Midbrain (tissue), 1 donor: ENCODE measurements at places on chromosomes 3 and 15.

- DNase-seq: no peak
Measured at GRCh38 chr15:98383571-98383970, 264.8 kb upstream of the IGF1R start.

- DNase-seq: no peak
Measured at GRCh38 chr3:32862247-32862935, 44.6 kb downstream of the TRIM71 start.

DNA sequence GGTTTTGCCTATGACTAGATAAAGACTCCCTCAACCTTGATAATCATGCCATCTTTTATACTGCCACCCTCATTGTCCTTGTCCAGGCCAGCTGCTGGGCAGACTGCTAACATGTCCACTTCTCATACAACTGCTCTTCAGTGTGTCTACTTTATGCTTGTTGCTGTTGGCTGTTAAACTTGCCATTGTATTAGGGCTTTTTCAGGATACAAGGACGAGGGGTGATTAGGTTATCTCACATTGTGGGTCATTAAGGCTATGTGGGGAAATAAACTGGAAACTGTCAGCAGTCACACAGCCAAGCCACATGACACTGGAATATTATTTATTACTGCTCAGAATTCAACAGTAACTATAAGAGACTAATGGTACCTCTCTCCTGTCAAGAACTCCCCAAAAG is 36.1 kb downstream of the STARD9 start:
- no peak for DNase-seq

DNA sequence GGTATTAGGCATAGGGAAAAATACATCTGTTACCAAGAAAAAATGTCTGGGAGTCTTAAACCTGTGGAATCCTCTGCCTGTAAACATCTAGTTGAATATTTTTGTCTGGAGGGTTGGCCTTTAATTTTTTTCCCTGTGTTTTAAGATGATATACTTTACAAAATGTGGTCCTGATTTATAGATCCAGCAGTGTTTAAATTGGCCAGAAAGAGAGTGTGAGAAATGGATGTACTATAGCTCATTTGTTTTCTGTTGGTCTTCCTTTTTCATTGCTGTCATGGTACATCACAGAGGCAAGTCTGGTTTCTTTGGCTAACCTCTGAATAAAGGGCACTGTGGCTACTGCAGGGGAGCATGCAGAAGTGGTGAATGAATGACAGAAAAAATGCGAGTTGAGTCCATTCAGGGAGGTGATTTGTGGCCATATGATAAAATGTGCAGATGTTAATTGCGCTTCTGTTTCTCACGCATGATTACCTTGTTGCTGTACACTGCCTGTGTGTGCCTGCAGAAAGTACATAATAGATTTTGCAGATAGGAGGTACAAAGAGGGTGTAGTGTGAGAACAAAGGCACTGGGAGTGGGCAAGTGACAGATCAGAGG is 150.0 kb downstream of the NFKBIZ start:
- no peak for DNase-seq

DNA sequence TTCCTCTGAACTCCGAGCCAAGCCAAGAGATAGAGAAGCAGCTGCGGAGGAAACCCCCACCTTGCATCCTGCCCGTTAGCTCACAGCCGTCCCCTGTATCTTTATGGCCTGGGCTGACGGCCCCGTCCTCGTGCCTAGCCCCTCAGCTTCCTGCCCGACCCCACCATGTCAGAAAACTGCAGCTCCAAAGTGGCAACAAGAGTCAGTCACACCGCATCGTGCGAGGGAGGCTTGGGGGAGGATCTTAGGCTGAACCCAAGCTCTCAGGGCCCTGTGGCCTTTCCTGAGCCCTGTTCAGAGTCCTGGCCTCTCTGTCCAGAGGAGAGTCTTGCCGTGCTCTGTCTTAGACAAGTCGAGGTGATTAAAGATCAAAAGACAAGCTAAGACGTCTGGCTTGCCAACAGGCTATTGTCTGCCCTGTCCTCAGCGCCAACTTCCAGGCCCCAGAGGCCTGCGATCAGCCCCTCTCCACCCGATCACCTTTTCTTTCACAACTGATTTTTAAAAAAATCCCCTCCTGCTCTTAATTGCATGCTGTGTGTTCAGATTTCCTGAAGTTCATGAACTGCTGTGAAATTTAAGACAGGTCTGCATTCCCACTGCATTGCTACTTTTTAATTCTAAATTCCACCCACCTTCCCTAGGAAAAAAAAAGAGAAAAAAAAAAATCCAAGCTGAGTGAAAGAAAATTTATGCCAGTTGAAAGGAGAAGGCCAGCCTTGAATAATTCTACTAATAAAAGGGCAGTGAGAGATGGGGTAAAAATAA is 89.7 kb upstream of the WNT5A start:
- DNase-seq: no peak

GRCh38 chr3:169203631-169204550 is 459.6 kb downstream of the MECOM start:
- DNase-seq: no peak

DNA sequence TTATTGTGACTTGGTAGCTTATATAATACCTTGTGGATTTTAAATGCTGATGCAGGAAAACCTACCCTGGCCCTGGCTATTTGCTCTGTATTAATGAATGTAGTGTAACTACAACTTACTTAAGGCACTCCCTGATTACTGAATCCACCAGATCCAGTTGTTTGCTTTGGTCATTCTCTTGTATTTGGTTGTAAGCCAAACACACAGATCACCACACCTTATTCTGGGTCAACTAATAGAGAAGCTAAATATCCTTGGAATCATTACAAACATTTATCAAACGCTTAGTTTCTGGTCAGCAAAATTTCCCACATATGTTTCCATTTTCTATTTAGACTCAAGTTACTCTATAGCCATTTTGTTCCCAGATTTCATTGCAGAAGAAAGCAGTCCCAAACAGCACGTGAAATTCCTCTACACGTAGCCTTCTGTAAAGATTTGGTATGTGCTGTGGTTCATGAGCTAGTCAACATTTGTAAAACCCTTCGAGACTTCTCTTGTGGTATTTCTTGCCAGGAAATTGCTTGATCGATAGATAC is 322.6 kb downstream of the MEX3B start:
- DNase-seq: no peak

DNA sequence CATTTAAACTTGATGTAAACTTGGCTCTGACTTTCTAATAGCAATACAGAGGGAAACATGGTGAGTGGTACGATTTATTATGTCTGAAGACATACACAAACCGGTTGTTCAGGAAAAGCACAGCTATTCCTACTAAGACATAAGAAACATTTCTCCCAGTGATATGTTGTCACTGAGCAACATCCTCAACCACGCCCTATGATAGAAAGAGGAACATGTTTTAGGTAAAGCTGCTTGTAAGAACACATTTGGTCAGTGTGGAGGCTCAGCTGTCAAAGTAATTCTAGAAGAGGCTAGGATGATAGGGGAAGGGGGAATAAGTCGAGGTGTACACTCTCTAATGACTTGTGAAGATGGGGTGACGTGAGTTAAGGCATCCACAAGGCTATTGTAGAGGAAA is 42.7 kb upstream of the B3GNT5 start:
- DNase-seq: no peak
